GM23338 (cell line): ENCODE measurements at places on chromosomes 4 and X. TPM values are rescaled to one million over a fixed set of nuclear protein-coding genes. Genes with fewer than 3 reads are reported as not detected.
A peak's percentile ranks its signal among the peaks of the same experiment; 100 is the strongest.

DNA sequence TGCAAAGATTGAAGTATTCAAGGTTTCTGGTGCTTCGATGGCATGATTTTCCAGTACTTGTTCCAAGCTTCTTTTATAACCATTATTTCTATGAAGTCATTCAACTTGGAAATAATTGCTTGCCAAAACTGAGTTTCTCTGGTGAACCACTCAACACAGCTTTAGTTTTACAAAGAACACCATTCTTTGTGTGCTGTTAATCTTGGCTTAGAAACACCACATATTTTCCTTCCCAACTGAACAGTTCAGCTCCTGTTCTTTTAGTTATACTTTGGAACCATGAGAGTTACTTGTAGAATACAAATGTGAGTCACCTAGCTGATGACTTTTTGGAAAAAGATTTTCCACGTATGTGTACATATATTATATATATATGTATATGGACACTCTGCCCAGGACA is 32.7 kb downstream of the TMEM47 start:
- no peak for DNase-seq

DNA sequence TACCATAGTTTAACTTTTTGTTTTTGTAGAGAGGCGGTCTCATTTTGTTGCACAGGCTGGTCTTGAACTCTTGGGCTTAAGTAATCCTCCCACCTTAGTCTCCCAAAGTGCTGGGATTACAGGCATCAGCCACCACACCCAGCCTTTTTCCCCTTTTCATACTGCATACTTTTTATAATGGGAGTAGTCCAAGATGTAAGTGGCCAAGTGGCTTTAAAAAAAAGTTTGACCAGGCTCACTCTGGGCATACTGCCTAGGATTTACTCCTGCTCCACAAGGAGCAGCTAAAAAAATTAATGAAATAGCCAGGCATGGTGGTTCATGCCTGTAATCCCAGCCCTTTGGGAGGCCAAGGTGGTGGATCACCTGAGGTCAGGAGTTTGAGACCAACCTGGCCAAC is 6.0 kb downstream of the GRSF1 start:
- DNase-seq = no peak

GRCh38 chrX:129593137-129593536 is 53.1 kb downstream of the OCRL start:
- no peak for DNase-seq

GRCh38 chr4:158496030-158496741 is 25.5 kb upstream of the RXFP1 start:
- peak; percentile 89 for DNase-seq

DNA sequence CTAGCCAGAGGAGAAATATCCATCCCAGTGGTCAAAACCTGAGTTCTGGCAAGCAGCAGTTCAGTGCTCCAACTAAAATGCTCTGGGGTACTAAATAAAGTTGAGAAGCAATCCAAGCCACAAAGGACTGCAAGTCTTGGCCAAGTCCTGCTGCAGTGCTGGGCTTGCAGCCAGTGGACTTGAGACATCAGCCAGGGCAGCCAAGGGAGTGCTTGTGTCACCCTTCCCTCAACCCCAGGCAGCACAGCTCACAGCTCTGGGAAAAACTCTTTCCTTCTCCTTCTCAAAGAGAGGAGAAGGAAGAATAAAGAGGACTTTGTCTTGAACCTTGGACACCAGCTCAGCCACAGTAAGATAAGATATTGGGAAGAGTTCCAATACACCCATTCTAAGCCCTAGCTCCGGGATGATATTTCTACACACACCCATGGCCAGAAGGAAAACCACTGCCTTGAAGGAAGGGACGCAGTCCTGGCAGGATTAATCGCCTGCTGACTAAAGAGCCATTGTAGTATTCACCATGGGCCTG is 99.8 kb downstream of the PTCHD1 start:
- no peak for DNase-seq

MGARP gene
- 2.4 and 2.8 TPM in 2 replicates for total RNA-seq

- peak; percentile 52 for DNase-seq
These were observed 67.1 kb upstream of the TAPT1 start for GRCh38 chr4:16293210-16293838.

GRCh38 chr4:87054900-87055299 is 120.1 kb downstream of the AFF1 start:
- no peak for DNase-seq

PCDH10 gene
- total RNA-seq = 4.0 and 5.6 TPM in 2 replicates

IQCM gene
- total RNA-seq = not detected in 2 replicates

DNA sequence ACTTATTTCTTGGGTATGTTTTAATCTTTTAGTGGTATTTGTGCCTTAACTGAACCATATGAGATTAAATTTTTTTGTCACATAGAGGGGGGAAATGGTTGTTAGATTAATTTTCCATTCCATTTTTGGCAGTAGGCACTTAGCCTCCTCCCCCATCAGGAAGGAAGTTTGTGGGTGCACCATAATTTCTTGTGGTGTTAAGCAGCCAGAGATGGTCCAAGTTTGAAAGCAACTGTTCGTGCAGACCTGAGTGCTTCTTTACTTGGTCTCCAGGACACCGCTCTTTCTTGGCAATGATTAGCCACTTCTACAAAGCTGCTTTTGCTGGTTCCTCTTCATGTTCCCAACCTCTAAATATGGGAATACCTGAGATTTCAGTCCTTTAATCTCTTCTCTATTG is 92.7 kb upstream of the RPL34 start:
- DNase-seq = no peak

DNA sequence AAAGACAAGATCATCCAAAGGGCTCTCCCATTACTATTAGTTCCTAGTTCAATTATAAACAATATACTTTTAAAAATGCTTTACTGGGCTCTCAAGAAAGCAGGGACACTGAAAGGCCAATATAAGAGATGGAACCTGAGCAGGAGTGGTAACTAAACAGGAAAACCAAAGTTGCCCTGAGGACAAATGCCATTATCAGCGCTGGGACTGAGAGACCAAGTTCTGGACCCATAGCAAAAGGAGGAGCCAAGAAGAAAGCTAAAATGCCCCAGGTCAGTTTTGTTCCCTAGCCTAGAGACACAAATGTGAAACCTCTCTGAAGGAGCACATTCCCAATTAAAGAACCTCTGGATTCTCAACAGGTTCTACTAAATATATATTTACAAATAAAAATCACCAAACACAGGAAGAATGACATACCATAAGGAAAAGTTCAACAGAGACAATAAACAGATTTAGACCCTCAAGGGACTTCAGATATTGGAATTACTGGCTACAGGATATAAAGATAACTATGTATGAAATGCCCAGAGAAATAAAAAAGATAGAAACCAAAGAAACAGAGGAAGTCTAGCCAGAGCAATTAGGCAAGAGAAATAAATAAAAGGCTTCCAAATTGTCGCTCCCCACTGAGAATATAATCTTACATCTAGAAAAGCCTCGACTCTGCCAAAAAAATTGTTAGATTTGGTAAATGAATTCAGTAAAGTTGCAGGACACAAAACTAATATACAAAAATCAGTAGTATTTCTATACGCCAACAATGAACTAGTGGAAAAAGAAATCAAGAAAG is 67.1 kb downstream of the KLHL8 start:
- DNase-seq = no peak

DNA sequence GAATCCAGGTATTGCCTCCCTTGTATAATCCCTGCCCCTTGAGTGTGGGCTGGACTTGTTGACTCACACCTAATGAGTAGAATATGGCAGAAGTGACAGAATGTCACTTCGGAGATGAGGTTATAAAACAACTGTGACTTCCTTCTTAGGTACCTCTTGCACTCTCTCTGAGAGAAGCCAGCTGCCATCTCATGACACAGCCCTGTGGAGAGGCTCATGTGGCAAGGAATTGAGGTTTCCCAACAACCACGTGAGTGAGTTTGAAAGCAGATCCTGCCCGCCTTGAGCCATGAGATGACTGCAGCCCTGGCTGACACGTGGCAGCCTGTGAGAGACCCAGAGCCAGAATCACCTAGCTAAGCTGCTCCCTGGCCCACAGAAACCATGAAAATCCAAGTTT is 13.5 kb downstream of the ASB11 start:
- no peak for DNase-seq

UGT8 gene
- 39.0 and 47.1 TPM in 2 replicates for total RNA-seq

GRCh38 chr4:184357165-184357564 is 117.2 kb downstream of the IRF2 start:
- DNase-seq = no peak
